ENCODE measurements at places on chromosomes 5 and 9. TPM values are rescaled to one million over a fixed set of nuclear protein-coding genes. Genes with fewer than 3 reads are reported as not detected.

GRCh38 chr5:26326153-26326759, 712.1 kb downstream of the CDH9 start:
- H3K27ac ChIP-seq = no peak overlapping the region
- H3K27me3 ChIP-seq = no peaks in the 10 kb centered on the region
- H3K36me3 ChIP-seq = no peaks in the 10 kb centered on the region
- no peak overlapping the region for H3K4me3 ChIP-seq
- H3K4me1 ChIP-seq = no peaks in the 10 kb centered on the region
- DNase-seq = no peak

The SH2D3C gene
- 6.4 TPM for total RNA-seq

- peaks cover 7% of the 10 kb centered on the region for H3K36me3 ChIP-seq
- H3K4me1 ChIP-seq = peaks cover 16% of the 10 kb centered on the region
- no peak overlapping the region for H3K4me3 ChIP-seq
Measured at GRCh38 chr5:1315018-1315708, 20.3 kb upstream of the TERT start.

GRCh38 chr5:87127956-87128687, 139.6 kb upstream of the RASA1 start:
- H3K36me3 ChIP-seq = no peaks in the 10 kb centered on the region
- H3K4me1 ChIP-seq = no peaks in the 10 kb centered on the region
- no peak overlapping the region for H3K4me3 ChIP-seq
- H3K27me3 ChIP-seq = no peaks in the 10 kb centered on the region

The WDR31 gene
- 0.40 TPM for total RNA-seq

The RPL35 gene
- 1,889 TPM for total RNA-seq

DNA sequence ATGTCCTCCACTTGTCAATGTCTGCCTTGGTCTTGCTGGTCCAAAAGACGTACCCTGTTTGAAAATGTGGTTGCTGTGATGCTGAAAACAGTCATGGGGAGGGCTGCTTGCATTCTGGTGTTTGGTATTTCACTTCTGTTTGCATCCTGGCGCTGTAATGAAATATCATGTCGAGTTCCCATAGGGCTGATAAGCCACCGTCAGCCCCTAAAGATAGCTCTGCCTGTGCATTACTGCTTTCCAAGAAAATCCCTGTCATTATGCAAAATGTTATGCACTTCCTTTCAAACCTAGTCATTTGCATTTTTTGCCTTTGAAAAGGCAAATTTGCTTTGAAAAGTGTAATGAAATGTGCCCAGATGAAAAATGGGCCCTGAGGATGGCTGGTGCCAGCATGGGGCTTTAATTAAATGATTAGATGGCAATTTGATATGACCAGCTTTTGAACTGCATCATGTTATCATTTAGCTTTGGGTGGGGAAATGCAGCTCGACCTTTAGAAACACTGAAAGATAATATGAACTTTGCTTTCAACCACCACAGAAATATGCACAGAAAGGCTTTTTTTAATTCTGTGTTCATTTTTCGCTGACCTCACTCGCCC, 374.4 kb upstream of the SGCD start:
- no peak for DNase-seq
- H3K27ac ChIP-seq = no peak overlapping the region
- no peak overlapping the region for H3K4me3 ChIP-seq
- no peaks in the 10 kb centered on the region for H3K36me3 ChIP-seq

- H3K4me1 ChIP-seq = no peaks in the 10 kb centered on the region
- H3K4me3 ChIP-seq = no peak overlapping the region
- H3K36me3 ChIP-seq = no peaks in the 10 kb centered on the region
- no peak for DNase-seq
- no peaks in the 10 kb centered on the region for H3K27me3 ChIP-seq
- no peak overlapping the region for H3K27ac ChIP-seq
Measured at GRCh38 chr5:103607346-103607745, 44.8 kb upstream of the NUDT12 start.

GRCh38 chr5:179127136-179128040, 67.2 kb downstream of the ZNF354C start:
- no peak for DNase-seq
- H3K27ac ChIP-seq = no peak overlapping the region
- H3K4me1 ChIP-seq = no peaks in the 10 kb centered on the region
- no peaks in the 10 kb centered on the region for H3K27me3 ChIP-seq
- no peak overlapping the region for H3K4me3 ChIP-seq

The DMRTA1 gene
- total RNA-seq = 3.3 TPM

The SCGB3A2 gene
- 63.6 TPM for total RNA-seq

- H3K4me1 ChIP-seq = no peaks in the 10 kb centered on the region
- DNase-seq = no peak
- no peak overlapping the region for H3K4me3 ChIP-seq
- no peak overlapping the region for H3K27ac ChIP-seq
- no peaks in the 10 kb centered on the region for H3K27me3 ChIP-seq
Measured at GRCh38 chr9:14524873-14525515, 168.2 kb downstream of the ZDHHC21 start.

The INSL6 gene
- not detected for total RNA-seq

- no peaks in the 10 kb centered on the region for H3K27me3 ChIP-seq
- no peak overlapping the region for H3K4me3 ChIP-seq
- no peaks in the 10 kb centered on the region for H3K36me3 ChIP-seq
- no peaks in the 10 kb centered on the region for H3K4me1 ChIP-seq
- H3K27ac ChIP-seq = no peak overlapping the region
- no peak for DNase-seq
Measured at GRCh38 chr9:109939698-109940342, 159.8 kb downstream of the PALM2AKAP2 start.

GRCh38 chr9:135247227-135247930, 159.9 kb downstream of the OLFM1 start:
- H3K4me3 ChIP-seq = no peak overlapping the region
- H3K36me3 ChIP-seq = no peaks in the 10 kb centered on the region
- no peak overlapping the region for H3K27ac ChIP-seq
- no peak for DNase-seq
- no peaks in the 10 kb centered on the region for H3K27me3 ChIP-seq

DNA sequence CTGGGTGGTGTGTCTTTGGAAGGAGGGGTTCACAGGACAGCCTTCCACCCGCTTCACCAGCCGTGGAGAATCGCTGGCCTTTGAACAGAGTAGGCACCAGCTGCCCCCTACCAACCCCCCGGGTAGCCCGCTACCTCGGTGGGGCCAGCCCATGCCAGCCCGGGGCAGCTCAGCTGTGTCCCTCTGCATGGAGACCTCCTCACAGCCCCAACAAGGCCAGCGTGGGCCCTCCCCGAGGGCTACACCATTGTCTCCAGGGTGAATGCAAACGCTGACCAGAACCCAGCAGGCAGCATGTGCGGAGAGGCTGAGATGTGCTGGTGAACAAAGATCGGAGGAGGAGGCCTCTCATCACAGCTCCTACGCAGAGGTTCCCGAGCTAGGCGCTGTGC, 51.9 kb downstream of the LMX1B start:
- DNase-seq = no peak
- no peaks in the 10 kb centered on the region for H3K36me3 ChIP-seq
- peak overlapping the region; percentile 47 for H3K4me3 ChIP-seq
- no peaks in the 10 kb centered on the region for H3K27me3 ChIP-seq
- peak overlapping the region; percentile 17 for H3K27ac ChIP-seq
- peaks cover 46% of the 10 kb centered on the region for H3K4me1 ChIP-seq

- peaks cover 3% of the 10 kb centered on the region for H3K4me1 ChIP-seq
- H3K27ac ChIP-seq = no peak overlapping the region
- H3K27me3 ChIP-seq = no peaks in the 10 kb centered on the region
- H3K36me3 ChIP-seq = no peaks in the 10 kb centered on the region
Measured at GRCh38 chr5:168159425-168159824, 132.0 kb upstream of the WWC1 start.

The CKMT2 gene
- total RNA-seq = 2.4 TPM

DNA sequence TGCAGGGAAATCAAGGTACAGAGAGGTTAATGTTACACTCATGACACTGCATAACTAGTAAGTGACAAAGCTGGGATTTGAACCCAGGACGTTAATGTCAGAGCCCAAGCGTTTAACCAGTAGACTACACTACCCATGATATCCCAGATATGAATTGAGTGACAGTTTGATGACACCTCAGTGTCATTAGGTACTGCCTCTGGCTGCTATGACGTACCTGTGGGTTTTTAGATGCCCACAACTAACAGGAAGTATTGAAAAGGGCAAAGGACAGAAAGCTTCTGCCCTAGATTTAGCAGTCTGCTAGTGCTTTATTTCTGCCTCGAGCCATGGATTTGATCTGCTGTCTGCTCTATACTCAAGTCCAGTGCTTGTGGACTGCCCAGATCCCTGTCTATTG, 56.2 kb downstream of the GLRA1 start:
- no peak overlapping the region for H3K27ac ChIP-seq
- DNase-seq = no peak
- H3K27me3 ChIP-seq = no peaks in the 10 kb centered on the region
- no peak overlapping the region for H3K4me3 ChIP-seq
- no peaks in the 10 kb centered on the region for H3K36me3 ChIP-seq
- H3K4me1 ChIP-seq = no peaks in the 10 kb centered on the region

DNA sequence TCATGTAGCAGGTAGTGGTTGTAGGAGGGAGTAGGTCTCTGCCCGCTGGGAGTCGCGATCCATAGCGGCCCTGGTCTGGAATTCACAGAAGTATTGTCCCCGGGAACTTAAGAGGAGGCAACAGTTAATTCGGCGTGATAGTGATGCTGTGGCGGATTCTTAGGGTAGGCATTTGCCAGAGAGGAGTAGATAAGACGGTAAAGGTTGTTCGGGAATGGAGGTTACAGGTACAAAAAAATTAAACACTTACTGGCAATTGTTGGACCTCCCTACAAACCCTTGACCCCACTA, 679 bp downstream of the SMC5 start:
- H3K4me3 ChIP-seq = peak overlapping the region; percentile 95
- no peaks in the 10 kb centered on the region for H3K27me3 ChIP-seq
- peaks cover 9% of the 10 kb centered on the region for H3K36me3 ChIP-seq
- peak; percentile 51 for DNase-seq
- H3K4me1 ChIP-seq = no peaks in the 10 kb centered on the region

DNA sequence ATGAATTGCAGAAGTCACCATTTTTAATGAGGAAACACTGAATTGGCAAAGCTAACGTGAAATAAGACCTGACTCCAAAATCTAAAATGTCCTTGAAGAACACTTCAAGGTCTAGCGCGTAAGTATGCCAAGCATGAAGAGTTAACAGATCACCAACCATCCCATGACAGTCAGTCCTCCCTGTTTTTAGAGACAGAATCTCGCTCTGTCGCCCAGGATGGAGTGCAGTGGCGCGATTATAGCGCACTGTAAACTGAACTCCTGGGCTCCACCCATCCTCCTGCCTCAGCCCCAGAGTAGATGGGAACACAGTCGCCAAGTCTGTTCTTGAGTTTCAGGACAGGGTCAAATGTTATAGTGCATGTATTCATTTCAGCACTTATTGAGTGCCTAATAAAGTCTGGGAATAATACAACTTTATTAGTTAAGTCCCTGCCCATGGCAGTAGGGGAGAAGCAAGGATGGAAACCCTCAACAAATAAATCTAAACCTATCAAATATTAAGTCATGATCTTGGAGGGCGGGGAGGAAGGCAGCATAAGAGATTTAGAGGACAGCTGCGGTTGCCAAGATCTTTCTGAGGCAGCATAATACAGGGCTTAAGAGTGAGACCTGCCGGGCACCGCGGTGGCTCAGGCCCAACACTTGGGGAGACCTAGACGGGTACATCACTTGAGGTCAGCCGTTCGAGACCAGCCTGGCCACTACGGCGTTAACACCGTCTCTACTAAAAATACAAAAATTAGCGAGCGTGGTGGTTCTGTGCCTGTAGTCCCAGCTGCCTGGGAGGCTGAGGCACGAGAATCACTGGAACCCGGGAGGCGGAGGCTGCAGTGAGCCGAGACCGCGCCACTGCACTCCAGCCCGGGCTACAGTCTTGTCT, 1.1 kb downstream of the ATPSCKMT start:
- H3K36me3 ChIP-seq = peaks cover 6% of the 10 kb centered on the region
- H3K4me3 ChIP-seq = peak overlapping the region; percentile 94
- H3K4me1 ChIP-seq = peaks cover 3% of the 10 kb centered on the region
- DNase-seq = no peak

- DNase-seq = no peak
- H3K4me3 ChIP-seq = no peak overlapping the region
- no peaks in the 10 kb centered on the region for H3K27me3 ChIP-seq
- no peak overlapping the region for H3K27ac ChIP-seq
Measured at GRCh38 chr5:38048400-38048799, 208.6 kb upstream of the GDNF start.

The COL5A1 gene
- total RNA-seq = 12.0 TPM

The SLC6A3 gene
- total RNA-seq = 0.46 TPM
